ENCODE measurements at places on chromosomes 5 and 9.

GRCh38 chr9:4235871-4236804 is 63.7 kb downstream of the GLIS3 start:
- DNase-seq: no peak

DNA sequence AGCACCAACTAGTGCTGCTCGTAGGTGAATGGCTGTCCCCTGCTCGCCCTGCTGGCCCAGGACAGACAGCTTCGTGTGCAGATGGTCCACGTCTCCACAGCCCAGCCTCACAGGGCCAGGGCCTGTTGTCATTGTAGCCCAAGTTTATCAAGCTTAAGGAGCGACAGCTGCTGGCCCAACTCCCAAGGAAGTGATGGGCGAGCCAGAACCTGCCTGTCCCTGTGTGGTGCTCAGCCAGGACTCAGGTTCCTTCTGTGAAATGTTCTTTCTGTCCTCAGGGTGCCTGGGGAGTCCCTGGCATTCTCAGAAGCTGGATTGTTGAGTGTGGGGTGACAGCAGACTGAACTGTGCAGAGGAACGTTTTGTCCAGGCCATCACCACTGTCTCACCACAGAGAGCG is 16.4 kb downstream of the TRIP13 start:
- DNase-seq: no peak

GRCh38 chr5:180976518-180976917 is 12.1 kb upstream of the BTNL3 start:
- no peak for DNase-seq

DNA sequence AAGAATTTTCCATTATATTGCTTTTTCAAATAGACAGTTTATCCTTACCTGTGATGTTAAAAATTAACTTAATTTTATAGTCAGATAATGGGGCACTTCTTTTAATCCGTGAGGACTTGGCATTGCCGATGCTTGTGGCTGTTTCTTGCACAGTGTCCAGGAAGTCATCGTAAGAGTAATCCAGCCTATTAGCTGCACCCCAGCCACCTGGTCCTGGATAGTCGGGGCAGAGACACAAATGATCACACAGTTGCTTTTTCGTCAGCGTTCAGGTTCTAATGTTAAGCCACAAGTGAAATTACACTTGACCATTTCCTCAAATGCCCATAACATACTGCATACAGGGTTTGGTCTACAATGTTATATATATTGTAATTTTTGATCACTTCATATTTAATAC is 107.4 kb downstream of the SVEP1 start:
- DNase-seq: no peak

- DNase-seq: no peak
These were observed 193.0 kb downstream of the AOPEP start for GRCh38 chr9:94919376-94920098.

GRCh38 chr9:37943345-37944265 is 39.7 kb upstream of the SLC25A51 start:
- DNase-seq: no peak

DNA sequence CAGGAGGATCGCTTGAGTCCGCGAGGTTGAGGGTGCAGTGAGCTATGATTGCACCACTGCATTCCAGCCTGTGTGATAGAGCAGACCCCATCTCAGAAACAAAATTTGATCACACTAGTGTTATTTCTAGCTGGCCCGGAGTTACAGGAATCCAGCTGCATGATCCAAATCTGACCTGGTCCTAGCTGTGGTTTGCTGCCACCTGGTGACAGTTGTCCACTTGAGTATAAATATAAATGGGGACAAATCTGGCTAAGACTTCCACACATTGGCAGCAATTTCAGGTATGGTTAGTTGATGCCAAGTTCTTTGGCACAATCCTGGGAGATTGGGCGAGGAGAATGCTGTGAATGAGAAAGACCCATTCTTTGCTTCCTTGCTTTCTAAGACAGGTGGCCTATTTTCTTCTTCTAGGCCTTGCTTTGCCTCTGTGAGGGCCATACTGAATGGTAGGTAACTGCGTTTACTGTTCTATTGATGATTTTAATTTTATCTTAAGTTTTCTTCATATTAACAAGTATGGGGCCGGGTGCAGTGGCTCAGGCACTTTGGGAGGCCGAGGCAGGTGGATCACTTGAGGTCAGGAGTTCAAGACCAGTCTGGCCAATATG is 35.4 kb downstream of the UBE2R2 start:
- DNase-seq: peak; percentile 39

- peak; percentile 49 for DNase-seq
These were observed 54.3 kb downstream of the EHMT1 start for GRCh38 chr9:137672907-137673791.

- no peak for DNase-seq
These were observed 72.5 kb upstream of the SPEF2 start for GRCh38 chr5:35545190-35545589.

GRCh38 chr5:64978546-64978945 is 209.8 kb downstream of the CWC27 start:
- no peak for DNase-seq
